Epithelial cell of prostate (primary cell): ENCODE measurements at places on chromosomes 5 and 9.

GRCh38 chr5:1104327-1105006 lies 7.4 kb downstream of the SLC12A7 start:
- DNase-seq: no peak

DNA sequence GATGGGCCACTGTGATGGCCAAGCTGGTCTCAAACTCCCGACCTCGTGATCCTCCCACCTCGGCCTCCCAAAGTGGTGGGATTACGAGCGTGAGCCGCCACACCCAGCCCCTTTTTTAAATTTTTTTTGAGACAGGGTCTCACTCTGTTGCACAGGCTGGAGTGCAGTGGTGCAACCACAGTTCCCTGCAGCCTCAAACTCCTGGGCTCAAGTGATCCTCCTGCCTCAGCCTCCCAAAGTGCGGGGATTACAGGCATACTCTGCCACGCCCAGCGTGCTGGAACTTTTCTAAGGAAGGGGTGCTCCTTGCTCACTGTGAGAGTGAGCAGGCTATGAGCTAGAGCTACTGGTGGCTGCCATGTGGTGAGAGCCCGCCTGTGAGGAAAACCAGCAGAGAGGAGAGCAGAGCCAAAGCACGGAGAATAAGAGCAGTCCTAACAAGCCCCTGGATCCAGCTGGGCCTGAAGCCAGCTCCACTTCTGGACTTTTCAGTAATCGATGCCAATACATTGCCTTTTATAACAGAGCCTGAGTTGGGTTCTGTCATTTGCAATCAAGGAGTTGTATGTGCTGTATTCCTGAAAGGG lies 75.5 kb upstream of the UNC5A start:
- no peak for DNase-seq

- DNase-seq: no peak
Observed at GRCh38 chr9:24616863-24617262, 71.2 kb upstream of the IZUMO3 start.

GRCh38 chr9:129777769-129778130 lies 24.9 kb upstream of the PTGES start:
- DNase-seq: no peak

- no peak for DNase-seq
Observed at GRCh38 chr5:128007939-128008338, 75.6 kb upstream of the SLC12A2 start.

- DNase-seq: no peak
Observed at GRCh38 chr5:134784946-134785620, 26.5 kb downstream of the DDX46 start.

DNA sequence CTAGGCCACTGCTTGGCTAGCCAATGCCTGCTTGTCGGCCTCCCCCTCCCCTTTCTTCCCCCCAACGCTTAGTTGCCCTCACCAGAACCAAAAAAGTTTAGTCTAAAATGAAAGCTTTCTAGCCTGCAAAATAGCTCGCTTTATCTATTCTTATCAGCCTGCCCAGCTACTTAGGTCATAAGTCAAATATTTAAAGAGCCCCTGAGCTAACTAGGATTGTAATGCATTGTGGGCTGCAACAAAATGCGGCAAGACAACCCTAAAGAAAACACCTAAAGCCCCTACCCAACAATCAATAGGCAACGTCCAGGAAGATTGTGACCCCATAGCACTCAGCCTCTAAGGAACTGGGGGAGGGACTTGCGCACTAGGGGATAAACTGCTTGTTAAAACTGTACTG lies 38.6 kb upstream of the PCSK5 start:
- no peak for DNase-seq

- DNase-seq: no peak
Observed at GRCh38 chr5:145294331-145294730, 540.8 kb downstream of the PRELID2 start.

GRCh38 chr5:120955795-120956194 lies 491.7 kb downstream of the PRR16 start:
- no peak for DNase-seq

DNA sequence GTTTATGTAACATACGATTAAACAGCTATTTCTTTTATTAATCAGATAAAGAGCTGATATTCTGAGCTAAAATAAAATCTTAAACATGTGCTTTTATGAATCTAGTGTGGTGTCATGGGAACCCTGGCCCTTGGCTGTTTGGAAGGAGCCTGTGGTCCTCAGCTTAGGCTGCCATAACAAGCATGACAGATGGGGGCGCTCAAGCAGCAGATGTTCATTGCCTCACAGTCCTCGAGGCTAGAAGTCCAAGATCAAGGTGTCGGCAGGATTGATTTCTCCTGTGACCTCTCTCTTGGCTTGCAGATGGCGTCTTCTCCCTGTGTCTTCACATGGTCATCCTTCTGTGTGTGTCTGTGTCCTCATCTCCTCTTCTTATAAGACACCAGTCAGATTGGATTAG lies 448.2 kb downstream of the GADD45G start:
- DNase-seq: no peak

GRCh38 chr9:29866556-29866955 lies 2293.3 kb upstream of the C9orf72 start:
- no peak for DNase-seq

DNA sequence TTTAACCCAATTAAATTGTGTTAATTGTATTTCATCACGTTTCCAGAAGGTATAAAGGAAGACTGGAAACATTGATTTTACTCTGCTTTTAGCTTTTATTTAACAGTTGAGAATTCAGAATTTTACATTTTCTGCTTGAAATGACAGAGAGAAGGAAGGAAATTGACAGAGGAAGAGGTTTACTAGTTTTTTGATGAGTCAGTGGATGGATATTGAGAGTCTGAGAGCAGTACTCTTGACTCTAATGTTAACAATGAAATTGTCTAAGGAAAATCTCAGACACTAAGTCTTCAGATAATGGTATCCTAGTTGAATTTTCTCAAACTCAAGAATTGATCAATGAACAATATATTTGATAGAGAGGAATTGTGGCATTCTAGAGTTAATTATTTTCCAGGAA lies 60.6 kb downstream of the IPO11 start:
- DNase-seq: no peak

GRCh38 chr5:78899922-78900362 lies 85.2 kb downstream of the ARSB start:
- no peak for DNase-seq

- no peak for DNase-seq
Observed at GRCh38 chr9:127724012-127724411, 8.1 kb downstream of the TTC16 start.

DNA sequence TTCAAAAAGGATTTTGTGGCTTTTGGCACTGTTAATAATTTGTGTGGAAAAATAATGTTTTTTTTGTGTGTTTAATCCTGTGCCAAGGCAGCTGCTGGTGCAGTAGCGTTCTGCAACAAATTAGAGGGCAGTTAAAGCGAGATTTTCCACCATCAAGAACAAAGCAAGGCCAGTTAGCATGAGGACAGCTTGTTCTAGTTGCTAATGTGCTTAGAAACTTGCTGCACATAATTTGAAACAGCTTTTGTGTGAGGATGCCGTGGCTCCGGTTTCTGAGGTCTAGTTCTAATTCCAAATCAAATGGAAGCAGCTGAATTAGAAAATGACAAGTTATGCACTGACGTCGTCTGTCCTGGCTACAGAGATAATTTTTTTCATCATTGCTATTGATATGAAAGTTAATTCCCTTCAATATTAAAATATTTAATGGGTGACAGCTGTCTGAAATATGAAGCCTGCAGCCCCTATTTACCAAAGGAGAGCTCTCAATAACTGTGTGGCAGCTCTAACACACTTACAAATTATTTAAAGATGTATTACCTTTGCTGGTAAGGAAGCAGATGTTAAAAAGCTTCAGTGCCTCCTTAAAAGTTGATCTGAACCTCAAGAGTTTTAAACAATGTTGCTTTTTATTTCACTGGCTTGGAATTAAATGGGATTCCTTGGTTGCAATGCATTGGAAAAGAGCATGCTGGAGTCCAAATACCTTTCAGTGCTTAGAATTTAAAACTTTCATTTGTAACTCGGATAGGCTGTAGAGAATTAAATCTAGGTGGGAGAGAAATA lies 128.6 kb downstream of the SPATA31D1 start:
- no peak for DNase-seq

GRCh38 chr5:178216088-178216534 lies 11.8 kb downstream of the HNRNPAB start:
- no peak for DNase-seq

DNA sequence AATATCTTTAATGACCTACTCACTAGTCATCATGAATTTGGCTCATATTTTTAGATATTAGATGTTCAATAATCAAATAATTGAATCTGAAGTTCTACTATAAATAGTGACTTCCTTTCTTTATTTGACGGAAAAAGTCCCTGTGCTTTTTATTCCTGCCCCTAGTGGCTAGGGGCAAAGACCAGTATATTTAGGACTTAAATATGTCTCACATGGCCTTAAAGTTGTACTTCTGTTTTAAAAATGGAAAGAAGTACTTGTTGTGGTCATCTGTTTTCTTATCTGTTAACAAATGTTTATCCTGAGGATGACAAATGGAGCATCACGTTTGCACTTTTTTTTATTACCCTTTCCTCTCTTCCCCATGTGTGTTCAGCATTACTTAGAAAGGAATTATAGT lies 89.2 kb upstream of the GRHPR start:
- no peak for DNase-seq

DNA sequence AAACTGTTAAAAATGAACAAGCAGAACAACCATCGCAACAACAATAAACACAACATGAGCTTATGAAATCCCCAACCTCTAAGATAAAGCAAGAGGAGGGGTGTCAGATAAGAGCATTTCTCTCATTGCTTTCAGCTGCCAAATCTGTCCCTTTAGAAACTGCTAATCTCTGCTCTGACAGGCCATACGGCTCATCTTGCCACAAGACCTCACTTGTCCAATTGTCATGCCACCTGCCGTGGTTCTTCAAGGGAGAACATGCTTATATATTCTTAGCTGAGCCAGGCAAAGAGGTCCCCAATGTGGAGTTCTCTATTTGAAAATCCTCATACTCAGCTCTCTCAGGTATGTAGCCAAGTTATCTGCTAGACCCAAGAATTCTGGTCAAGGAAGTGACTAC lies 405.0 kb upstream of the TNC start:
- no peak for DNase-seq

- no peak for DNase-seq
Observed at GRCh38 chr9:27059907-27060306, 49.1 kb upstream of the TEK start.

- no peak for DNase-seq
Observed at GRCh38 chr9:72995131-72996024, 42.5 kb upstream of the ALDH1A1 start.

DNA sequence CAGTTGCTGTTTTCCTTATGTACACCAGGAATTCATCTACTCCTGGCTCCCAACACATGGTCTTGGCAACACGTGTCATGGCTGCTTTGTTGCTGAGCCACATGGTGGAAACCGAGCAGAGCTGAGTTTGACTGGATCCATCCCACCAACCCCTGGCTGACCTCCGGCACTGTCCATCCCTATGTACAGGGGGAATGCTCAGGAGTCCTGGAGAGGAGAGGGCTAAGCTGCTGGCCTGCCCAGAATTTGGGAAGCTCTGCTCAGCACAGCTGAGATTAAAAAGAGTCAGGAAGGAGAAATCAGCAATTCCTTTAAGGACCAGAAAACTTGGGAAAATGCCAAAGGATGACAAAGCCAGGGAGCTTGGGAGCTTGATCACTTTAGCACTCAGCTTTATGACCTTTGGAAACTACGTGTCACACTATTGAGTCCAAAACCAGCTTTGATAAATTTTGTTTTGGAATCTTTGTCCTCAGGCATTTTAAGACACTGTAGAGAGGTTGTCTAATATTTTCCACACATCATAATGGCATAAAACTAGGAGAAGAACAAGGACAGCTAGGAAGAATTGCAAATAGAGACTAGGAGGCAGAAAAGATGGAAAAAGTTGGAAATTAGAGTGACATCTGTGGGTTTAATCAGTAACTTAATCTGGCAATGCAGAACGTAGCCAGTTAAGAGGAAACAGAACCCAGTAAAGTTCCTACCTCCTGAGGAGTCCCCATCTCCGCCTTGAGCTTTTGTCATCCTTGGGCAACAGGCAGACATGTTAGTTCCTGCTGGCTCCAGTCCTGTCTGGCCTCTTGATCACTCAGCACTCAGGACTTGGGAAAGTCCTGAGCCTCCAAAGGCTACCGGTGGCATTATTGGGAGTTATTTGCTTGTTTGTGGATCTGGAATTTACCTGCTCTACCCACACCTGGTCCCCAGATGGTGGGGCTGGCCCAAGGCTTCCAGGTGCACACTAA lies 62.5 kb upstream of the PLPP1 start:
- peak; percentile 70 for DNase-seq
